Right hindlimb (tissue), 1 donor: ENCODE measurements at places on chromosomes 5 and 9.

DNA sequence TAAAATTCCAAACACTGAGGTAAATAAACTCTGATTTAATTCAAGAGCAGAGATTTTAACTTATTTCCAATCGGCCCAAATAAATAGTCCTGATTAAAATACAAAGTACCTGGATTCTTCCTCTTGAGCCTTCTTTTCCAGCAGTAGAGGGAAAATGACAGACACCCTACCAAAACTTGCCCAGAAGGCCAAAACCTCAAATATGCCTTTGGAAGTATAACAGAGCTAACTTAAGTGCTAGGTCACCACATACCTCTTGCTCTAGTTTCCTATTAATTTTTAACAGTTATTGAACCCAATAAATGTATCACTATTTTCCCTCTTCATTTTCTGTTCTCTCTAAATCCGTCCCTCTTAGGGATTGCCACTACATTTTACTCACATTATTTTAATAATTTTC, 1.4 kb downstream of the BAAT start:
- no peak for DNase-seq

GRCh38 chr5:138182808-138183207, 3.9 kb downstream of the KIF20A start:
- no peak for DNase-seq

DNA sequence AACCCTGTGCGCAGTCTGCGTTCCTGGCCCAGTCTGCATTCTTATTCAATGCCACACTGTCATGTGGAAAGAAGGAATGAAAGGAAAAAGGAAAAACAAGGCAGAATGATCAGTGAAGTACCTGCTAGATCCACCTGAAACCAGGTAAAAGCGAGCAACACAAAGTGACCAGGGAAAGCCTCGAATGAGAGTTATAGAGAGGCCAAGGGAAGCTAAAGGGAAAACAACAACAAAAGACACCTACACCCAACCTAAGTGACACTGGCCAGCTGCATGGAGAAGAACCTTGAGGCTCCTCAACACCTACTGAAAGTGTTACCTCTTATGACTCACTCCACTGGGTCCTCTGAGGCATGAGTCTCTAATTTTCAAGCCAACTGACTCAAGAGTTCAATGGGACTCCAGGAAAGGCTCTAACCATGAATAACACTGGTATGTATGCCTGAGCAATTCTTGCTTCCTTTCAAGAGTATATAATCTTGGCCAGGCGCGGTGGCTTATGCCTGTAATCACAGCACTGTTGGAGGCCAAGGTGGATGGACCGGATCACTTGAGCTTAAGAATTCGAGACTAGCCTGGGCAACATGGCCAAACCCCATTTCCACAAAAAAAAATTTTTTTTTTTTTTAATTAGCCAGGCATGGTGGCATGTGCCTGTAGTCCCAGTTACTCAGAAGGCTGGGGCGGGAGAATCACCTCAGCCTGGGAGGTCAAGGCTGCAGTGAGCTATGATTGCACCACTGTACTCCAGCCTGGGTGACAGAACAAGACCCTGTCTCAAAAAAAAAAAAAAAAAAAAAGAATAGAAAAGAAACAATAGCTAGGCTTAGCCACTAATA, 29.0 kb downstream of the MTMR12 start:
- DNase-seq, result no peak

DNA sequence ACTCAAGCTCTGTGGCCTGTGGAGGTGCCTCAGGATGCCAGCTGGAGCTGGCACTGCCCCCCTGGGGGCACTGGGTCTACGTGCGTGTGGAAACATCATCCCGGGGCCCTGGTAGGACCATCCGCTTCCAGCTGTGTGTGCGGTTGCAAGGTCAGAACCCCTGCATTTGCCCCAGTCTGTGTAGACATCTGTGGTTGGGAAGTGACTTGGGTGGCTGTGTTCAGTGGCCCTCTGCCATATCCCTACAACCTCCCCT, 12.5 kb downstream of the TMEM8B start:
- no peak for DNase-seq

GRCh38 chr5:146158255-146158654, 24.2 kb downstream of the LARS1 start:
- DNase-seq, result no peak

DNA sequence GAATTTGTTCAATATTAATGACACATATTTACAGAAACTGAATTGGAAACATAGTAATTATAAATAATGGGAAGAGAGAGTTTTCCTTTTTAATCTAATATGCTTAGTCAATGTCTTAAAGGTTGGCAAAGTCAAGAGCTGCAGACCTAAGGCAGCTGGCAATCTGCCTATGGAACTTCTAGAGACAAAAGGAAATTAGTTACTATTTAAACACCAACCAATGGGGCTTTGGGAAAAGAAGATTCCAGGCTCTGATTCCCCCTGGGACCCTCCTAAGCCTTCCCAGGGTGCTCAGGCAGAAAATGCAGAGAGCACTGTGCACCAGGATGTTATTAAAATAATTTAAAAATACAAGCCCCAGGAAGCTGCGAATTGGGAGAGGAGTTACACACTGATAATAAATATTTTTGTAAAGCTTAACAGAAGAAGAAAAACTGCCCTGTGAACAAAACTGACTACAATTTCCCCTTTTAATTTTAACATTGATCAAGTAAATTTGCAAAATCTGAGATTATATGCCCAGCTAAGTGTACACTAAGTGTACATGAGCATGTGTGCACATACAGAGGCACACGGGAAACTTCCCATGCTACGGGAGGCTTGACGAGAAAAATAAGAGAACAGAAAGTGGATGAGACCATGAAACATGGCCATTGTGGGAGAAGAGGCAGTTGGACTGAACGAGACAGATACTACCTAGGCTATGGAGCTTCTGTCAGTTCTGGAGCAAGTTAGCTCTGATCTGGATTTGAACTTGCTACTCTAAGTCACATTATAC, 77.4 kb upstream of the ADAMTS16 start:
- no peak for DNase-seq

- no peak for DNase-seq
Measured at GRCh38 chr5:56159521-56159947, 73.6 kb downstream of the ANKRD55 start.

- no peak for DNase-seq
Measured at GRCh38 chr5:168086746-168087145, 204.7 kb upstream of the WWC1 start.

DNA sequence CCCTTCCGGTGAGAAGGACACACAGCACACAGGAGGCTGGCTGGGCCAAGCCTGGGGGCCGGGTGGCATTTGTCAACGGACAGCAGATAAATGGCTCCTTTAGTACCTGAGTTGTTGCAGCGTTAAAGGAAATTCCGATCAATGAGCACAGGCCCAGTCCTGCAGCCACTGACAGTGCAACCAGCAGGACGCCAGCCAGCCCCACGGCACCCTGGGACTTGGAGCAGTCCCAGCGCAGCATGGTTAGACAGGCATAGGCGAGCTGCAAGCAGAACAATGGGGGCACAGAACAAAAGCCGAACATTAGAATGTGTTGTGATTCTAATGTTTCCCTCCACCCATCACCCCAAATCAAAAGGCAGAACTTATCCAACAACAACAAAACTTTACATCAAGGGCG, 39.3 kb downstream of the PTCH1 start:
- DNase-seq, result no peak

GRCh38 chr5:164500856-164501255, 995.4 kb downstream of the MAT2B start:
- DNase-seq, result no peak

GRCh38 chr9:16213781-16214515, 656.5 kb downstream of the BNC2 start:
- peak; percentile 84 for DNase-seq

DNA sequence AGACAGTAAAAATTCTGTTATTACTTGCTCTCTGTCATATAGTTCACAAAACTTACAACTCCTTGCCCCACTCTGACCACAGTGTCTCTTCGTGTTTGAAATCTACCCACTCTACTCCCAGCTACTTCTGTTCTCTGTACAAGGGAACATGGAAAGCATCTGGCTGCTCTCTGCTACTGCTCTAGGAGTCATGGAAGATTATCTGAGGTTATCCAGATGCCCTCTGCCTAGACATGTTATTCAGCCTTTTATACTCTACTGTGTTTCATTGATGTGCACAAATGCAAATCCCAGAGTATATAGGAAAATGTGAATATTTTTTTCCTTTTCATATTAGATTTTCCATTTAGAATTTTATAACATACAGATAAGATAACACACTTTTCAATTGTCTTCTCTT, 1525.6 kb downstream of the MAT2B start:
- no peak for DNase-seq

DNA sequence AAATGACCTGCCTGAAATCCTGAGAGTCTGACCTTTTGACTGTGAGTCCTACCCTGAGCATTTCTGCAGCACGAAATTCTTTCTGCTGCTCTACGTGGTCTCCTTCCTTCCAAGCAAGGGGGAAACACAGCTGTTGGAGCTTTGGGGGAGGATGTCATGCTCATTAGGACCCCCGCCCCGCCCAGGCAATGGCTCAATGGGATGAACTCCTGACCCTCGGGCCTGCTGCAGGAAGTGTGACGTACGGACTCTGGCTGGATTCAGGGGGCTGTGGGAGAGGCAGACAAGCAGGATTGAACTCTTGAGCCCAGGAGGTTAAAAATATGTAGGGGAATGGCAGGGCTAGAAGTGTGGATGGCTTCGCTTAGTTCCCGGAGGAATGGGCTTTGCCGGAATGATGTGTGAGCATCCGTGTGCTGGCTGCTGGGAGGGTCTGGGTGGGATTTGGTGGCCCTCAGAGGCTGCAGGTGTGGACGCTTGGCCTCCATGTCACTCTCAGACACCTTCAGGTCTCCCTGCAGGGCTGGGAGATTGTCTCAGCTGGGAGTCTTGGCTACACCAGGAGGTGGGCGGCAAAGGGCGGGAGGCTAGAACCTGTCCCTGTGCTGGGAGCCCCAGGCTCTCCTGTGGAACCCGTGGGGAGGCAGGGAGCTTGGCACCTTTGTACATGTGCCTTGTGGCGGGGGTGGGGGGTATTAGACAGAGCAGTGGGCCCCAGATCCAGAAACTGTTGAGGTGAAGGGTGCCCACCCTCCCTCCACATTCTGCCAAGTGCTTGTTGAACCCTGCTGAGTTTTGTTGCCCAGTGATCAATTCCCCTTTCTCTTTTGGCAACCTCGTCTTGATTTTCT, 26.3 kb downstream of the STC2 start:
- peak; percentile 90 for DNase-seq

DNA sequence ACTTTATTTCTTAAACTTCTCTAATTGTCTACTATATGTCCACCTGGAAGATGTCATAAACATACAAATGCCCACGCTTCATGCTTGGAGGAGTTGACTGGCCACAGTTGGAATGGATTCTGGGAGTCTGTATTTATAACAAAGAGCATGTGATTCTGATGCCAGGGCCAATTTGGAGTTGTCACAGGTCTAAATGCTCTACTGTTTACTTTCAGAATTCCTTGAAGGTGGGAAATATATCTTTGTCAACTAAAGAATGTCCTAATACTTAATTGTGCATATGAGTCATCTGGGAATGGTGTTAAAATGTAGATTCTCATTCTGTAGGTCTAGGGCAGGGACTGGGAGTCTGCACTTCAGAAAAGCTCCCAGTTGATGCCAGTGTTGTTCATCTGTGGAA, 196.1 kb downstream of the ANXA1 start:
- no peak for DNase-seq

DNA sequence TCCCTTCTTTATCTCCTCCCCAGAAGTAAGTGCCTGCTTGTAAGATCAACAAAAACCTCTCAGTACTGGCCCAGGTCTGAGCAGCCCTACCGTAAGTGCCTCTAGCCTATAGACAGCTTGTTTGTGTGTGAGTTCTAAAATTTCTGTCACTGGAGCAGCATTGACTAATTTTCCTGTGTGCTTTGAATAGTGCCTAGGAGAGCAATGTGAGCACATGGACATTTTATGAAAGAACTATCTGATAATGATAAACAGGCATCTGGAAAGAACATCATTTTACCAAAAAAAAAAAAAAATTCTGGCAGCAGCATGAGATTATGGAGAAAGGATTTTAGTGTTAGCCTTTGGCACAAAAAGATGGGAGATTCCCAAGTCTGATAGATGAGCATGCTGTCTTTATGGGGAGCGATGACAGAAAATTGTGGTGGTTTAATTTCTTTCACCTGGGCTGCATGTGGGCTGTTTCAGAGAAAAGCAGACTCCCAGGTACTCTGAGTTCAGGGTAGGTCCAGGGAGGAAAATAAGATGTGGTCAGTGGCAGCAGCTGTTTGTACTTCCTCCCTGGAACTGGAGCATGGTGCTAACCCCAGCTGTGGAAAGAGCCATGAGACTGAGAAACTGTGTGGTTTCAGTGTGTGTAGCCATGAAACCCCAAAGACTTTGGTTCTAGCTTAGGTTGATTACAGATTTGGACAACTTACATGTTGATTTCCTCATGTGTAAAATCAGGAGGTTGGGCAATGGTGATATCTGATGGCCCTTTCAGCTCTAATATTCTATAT, 419.9 kb downstream of the NTRK2 start:
- no peak for DNase-seq

- no peak for DNase-seq
Measured at GRCh38 chr9:73079326-73079725, 72.3 kb upstream of the ANXA1 start.

- DNase-seq, result no peak
Measured at GRCh38 chr5:165631235-165631634, 2125.8 kb downstream of the MAT2B start.

DNA sequence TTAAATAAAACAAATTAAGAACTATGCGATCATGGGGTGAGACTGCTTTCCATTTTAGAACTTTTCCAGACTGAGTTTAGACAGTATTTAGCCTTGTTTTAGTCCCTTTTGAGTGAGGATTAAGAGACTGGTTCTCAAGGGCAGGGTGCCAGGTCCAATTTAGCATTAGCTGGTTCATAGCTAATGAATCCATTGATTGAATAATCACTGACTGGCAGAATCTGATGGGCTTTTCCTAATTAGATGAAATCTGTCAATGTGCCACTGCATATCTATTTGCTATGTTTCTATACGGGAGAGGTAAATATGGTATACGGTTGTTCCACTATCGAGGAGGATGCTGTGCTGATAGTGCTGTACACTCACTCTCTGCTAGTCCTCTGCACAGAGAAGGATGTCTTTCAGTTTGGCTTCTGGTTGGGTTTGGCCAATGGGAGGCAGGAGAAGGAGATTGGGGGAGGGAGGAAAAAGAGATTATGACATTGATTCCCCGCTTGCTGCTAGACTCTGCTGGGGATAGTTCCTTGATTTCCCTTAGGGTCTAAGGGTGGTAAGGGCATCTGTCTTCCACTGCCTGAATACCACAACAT, 496.6 kb downstream of the CTNND2 start:
- no peak for DNase-seq

DNA sequence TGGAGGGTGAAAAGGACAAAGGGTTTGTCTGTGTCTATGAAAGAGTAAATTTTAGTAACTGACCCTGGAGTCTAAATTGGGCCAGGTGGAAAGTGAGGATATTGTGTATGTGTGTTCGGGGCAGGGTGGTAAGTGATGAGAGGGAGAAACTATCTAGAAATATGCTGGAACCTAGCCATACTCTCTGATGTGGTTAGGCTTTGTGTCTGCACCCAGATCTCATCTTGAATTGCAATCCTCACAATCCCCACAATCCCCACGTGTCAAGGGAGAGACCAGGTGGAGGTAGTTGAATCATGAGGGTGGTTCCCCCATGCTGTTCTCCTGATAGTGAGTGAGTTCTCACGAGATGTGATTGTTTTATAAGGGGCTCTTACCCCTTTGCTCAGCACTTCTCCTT, 60.6 kb downstream of the COMMD10 start:
- no peak for DNase-seq

- no peak for DNase-seq
Measured at GRCh38 chr5:96718635-96719077, 56.5 kb downstream of the CAST start.
